ENCODE measurements at places on chromosomes 2 and 18.

DNA sequence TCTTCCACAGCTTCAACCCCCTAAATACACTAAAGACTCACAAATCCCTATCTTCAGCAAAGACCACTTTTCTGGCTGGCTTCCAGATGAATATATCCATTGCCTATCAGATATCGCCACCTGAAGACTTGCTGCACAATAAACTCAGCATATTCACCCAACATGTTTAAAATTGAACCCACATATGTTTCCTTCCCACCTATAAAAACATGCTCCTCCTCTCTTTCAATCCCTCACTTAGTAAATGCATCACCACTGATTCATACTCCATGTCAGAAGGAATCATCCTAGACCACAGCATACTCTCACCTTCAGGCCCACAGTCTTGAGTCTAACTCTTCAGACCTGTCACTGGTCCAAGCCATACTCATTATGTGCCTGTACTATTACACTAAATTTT lies 5.3 kb downstream of the SPC25 start:
- ATAC-seq: no peak

- ATAC-seq: no peak
Observed at GRCh38 chr18:34098109-34098508, 126.6 kb downstream of the NOL4 start.

GRCh38 chr2:159904127-159904958 lies 106.3 kb upstream of the CD302 start:
- peak; percentile 40 for ATAC-seq

DNA sequence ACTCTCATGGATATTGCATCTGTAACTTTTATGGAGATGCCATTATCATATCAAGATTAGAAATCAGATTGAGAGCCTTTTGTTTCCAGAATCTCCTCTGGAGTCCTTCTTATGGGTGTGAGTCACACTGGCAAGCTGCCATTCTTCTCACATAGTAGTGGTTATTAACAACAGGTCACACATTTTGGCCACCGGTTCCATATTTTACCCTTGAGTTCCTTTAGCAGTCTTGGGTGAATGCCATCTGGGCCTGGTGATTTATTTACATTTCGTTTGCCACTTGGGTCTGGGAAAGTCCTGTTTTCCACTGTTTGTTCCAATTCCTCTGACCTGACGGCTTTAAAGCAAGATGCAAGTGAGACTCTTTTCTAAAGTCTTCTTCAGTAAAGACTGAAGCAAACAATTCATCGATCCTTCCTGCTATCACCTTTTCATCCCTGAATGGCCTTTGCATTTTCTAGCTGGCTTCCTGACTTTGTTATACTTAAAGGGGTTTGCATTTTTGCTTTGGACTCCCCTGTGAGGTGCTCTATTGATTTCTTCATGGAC lies 80.5 kb upstream of the CAVIN2 start:
- peak; percentile 69 for ATAC-seq

DNA sequence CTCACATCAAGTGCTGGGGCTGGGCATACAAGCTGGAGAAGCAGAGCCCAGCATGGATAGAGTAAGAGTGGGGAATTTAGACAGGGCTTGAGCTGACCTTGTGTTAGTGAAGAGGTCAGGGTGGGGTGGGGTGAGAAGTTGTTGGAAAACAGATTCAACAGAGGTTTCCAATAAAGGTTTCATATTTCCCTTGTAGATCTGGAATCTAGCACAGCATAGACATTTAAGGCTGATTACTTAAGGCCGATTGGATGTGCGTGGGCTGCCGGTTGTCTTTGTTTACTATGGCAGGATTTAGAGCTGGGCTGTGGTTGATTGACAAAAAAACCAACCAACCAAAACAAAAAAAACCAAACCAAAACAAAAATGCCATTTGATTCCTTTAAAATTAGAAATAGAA lies 114.9 kb upstream of the SEC11C start:
- no peak for ATAC-seq

DNA sequence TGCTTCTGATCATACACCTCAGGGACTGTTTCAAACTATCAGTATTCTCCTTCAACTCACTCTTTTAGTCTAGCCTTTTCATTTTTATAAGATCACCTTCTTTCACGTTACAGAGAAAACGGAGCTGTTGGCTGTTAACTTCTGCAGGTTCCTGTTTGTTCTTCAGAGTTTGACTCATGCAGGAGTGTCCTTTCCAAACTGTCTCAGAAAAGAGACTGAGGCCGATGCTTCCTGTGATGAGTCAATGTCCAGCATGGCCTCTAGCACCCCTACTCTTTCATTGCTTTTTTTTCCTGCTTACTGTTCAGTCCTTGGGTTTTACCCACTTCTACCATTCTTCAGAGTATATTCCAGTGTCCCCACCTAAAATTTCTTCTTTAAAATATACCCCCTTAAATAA lies 240.8 kb upstream of the RGPD4 start:
- no peak for ATAC-seq

- no peak for ATAC-seq
Observed at GRCh38 chr2:217102956-217103355, 243.1 kb upstream of the TNP1 start.

DNA sequence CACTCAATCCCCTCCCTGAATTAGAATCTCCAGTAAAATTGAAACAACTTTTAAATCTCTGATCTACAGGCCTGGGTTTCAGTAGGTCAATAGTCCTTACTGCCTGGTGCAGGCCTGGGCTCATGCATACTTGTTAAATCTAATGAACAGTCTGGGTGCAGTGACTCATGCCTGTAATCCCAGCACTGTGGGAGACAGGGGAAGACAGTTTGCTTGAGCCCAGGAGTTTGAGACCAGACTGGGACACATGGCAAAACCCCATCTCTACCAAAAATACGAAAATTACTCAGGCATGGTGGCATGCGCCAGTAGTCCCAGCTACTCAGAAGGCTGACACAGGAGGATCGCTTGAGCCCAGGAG lies 94.7 kb upstream of the SP3 start:
- ATAC-seq: no peak

DNA sequence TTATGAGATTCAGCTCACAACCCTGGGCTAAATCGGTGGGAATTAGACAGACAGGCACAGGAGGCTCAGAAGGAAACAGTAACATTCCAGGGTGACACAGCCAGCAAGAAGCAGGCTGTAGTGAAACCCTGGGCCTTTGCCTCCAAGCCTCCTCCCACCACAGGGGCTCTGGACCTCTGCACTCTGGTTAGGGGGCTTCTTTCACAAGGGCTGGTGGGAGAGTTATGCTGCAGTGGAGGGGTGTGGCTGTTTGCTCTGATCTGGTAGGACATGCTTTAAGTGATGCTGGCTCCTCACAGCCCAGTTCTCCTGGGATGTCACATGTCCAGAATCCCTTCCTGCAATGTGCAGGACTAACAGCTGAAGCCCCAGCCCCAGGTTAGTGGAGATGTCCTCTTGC lies 109.9 kb downstream of the TGFA start:
- ATAC-seq: no peak

DNA sequence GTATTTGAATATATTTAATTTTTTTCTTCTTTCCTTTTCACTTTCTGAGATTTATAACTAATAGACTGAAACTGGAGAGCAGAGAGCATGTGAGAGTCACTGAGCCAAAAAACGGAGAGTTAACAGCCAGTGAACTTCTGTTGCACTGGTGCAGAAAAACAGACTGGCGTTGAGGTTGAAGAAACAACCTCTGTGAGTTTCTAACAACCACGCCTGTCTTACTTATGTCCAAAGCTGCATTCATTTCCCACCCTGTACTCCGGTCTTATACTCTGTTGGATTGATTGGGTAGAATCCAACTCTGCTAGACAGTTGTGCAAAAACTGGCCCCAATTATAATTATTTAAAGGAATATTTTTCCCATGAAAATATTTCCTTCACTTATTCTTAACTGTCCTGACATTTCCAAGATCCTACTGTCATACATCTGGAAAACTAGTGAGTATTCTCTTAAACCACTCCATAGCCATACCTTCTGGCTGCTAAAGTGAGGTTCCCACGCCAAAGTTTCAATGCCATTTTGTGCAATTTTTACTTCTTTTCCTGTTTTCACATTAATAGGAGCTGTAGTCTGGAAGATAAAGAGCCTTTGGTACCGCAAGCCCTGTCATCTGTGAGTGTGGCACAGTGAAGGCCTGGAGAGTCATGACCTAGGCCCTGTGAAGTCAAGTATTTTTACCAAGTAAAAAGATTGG lies 9.4 kb downstream of the CYP1B1 start:
- no peak for ATAC-seq

DNA sequence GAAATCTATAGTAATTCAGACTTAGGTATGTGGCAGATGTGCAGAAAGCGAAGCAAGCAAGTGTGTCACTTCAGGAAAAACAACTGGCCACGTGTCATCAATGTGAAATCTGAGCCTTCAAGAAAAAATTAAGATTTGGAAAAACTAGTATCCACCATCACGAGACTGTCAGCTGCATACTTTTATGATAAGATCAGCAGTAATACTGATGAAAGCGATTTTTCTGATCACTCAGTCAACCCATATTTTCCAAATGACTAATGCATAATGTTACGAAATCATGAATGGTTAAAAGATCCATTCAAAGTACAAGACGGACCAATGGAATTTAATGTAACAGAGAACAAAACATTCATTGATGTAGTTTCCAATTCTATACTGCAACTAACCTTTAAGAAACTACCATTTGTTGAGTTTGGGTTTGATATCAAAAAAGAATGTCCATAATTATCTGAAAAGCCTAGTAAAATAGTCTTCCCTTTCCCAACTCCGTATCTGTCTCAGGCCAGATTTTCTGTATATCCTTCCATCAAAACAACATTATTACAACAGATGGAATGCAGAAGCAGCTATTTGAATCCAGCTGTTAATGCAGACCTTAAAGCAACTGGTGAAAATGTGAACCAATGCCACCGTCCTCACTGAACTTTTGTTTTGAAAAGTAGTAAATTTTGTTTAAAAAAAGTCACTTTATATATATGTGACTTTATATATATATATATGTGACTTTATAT lies 17.0 kb upstream of the BCL2 start:
- ATAC-seq: peak; percentile 84

DNA sequence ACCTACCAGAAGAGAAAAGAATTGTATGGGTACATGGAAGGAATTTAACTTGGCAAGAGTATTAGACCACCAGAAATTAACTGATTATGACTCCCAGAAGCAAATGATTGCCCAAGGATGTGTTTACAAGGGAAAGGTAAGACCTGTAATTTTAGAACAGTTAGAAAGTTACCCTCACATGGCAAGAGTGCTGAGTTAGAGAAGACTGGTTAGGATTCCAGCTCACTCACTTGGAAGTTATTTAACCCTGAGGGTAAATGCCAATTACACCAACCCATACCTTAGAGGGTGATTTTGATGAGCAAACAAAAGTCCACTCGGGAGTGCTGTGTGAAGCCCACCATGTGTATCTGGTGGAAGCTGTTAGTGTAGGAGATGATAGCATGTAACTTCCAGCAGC lies 170.2 kb downstream of the TPGS2 start:
- no peak for ATAC-seq

- ATAC-seq: no peak
Observed at GRCh38 chr2:179467111-179467510, 202.5 kb upstream of the SESTD1 start.

GRCh38 chr2:182355815-182356214 lies 71.0 kb downstream of the PDE1A start:
- ATAC-seq: no peak

DNA sequence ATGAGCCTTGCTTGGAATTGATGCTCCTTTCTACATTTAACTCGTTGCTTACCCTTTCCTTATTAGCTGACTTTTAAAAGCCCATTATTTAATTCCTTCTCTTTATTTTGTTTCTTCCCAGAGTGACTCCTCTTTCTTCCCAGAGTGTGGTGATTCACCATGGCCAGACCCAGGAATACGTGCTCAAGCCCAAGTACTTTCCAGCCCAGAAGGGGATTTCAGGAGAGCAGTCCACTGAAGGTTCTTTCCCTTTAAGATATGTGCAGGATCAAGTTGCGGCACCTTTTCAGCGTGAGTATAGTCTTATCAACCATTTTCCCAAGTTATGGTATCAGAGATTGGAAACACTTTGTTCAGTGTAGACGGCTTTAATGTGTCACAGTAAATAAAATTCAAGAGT lies 163.7 kb downstream of the LTBP1 start:
- no peak for ATAC-seq

GRCh38 chr2:24448797-24449196 lies 42.3 kb upstream of the NCOA1 start:
- ATAC-seq: no peak

DNA sequence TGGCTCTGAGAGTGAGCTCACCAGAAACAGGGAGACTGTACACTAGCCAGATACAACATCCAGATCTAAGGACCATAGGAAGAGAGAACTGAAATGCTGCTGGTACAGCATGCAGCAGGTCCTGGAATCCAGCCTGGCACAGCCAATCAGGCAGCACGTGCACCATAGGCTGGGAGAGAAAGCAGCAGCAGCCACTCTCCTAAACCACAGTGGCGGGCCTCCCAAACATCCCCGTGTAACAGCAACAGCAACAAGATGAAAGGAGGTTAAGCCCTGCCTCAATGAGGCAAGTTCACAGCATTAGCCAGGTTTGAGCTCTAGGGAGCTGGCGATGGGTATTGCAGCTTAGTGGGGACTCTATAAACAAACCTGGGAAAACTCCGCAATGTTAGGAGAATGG lies 192.0 kb downstream of the EPHA4 start:
- no peak for ATAC-seq

GRCh38 chr18:43578211-43578610 lies 300.9 kb upstream of the SYT4 start:
- no peak for ATAC-seq

GRCh38 chr2:67046591-67046990 lies 350.5 kb upstream of the ETAA1 start:
- ATAC-seq: no peak

DNA sequence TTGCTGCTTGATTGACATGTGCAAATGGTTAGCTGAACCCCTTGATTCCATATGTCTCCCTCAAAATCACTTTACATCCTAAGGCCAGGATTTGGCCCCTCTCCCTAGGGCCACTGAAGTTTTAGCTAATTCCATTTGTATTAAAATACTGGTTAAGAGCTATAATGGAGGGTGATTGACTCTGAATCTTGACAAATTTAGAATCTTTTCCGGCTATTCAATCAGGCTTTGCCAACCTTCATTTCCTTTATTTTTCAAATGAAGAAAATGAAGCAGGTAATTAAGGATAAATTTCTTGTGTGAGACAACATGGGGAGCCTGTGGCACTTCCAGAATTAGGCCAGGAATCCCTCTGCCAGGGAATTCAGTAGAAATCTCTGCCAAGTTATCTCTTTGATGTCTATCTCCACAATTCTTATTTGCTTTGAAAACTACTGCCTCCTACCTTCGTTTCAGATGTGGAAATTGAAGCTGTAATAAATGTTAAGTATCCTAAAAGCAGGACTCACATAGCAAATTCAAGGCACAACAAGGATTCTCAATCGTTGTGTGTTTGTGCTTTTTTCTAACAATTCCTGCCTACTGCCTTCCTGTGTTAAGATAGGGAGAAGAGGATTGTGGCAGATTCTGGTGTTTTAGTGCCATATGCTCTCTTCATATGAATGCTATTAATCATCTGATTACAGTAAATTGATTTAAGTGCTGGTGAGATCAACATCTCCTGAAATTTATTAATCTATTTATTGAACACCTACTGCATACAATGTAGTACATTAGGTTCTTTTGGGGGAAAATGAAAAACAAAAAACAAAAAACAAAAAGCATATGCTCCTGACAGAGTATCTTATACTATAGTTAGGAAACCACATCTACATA lies 47.8 kb upstream of the MAP4K3 start:
- ATAC-seq: no peak

Data from gastroesophageal sphincter (tissue), 4 donors.